ENCODE measurements at places on chromosomes 5 and 9.

- no peak for DNase-seq
These were observed 41.9 kb downstream of the TAS2R1 start for GRCh38 chr5:9588254-9588653.

- no peak for DNase-seq
These were observed 152.7 kb upstream of the TBCA start for GRCh38 chr5:77928776-77929300.

- no peak for DNase-seq
These were observed 108.4 kb upstream of the DHFR start for GRCh38 chr5:80763211-80763610.

- DNase-seq, result no peak
These were observed 76.9 kb upstream of the NFIL3 start for GRCh38 chr9:91500509-91501014.

DNA sequence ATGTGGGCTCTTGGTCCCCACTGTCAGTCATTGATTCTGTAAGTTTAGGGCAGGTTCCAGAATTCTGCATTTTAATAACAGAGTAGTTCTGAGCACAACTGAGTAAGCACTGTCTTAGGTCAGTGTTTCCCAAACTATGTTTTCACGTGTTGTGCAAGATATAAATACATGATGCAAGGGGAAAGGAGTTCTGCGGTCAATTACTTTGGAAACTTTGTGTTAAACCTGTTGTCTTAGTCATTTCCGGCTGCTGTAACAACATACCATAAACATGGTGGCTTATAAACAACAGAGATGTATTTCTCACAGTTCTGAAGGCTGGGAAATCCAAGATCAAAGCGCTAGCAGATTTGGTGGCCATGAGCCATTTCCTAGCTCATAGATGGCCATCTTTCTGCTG, 69.8 kb downstream of the EQTN start:
- DNase-seq, result no peak

GRCh38 chr9:6904371-6904770, 146.6 kb downstream of the KDM4C start:
- no peak for DNase-seq

DNA sequence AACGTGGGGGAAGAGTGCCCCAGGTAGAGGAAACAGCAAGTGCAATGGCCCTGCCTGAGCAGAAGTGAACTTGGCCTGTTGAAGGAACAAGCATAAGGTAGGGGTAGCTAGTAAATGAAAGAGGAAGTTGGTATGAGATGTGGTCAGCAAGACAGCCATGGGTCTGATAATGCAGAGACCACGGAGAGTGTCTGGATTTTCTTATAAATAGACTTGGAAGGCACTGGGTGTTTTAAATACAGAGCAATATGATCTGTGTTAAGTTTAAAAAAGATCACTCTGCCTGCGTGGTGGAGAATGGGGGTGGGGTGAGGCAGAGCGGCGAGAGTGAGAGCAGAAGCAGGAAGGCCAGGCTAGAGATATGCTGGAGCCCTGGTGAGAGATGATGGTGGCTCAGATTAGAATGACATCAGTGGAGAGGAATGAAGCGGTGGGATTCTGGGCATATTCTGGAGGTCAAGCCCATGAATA, 4.2 kb downstream of the ADAM19 start:
- DNase-seq, result no peak

DNA sequence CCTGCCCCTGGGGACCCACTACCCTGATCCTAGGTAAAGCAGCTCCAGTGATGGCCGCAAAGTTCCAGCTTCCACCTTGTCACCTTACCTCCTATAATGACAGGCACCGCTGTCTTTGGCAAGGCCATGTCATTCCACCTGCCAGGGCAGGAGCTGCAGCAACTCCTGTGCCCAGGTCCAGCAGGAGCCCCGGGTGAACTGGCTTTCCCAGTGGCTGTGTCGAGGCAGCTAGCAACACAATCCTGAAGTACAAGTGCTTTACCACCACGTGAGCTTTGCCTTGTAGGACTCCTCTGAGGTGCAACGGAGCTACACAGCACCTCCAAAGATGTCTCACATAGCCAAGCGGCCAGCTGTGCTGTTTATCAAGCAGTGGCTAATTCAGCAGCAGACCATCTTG, 20.7 kb upstream of the MGAT1 start:
- DNase-seq, result no peak

DNA sequence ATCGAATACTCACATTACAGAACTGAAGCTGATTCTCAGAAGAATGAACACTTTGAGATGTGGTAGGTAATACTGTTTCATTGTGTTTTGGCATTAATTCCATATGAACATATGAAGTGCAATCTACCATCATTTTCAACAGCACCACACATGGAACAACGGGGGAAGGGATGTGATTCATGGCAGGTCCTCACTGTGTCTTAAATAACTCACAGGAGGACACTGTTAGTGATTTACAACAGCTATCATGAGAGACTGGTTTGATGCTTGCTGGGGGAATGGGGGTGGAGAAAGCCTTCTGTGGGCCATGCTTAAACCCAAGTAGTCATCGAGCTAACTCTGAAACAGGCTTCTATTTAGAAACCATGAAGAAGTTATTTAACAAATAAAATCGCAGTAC, 232.9 kb downstream of the SPOCK1 start:
- DNase-seq, result no peak

DNA sequence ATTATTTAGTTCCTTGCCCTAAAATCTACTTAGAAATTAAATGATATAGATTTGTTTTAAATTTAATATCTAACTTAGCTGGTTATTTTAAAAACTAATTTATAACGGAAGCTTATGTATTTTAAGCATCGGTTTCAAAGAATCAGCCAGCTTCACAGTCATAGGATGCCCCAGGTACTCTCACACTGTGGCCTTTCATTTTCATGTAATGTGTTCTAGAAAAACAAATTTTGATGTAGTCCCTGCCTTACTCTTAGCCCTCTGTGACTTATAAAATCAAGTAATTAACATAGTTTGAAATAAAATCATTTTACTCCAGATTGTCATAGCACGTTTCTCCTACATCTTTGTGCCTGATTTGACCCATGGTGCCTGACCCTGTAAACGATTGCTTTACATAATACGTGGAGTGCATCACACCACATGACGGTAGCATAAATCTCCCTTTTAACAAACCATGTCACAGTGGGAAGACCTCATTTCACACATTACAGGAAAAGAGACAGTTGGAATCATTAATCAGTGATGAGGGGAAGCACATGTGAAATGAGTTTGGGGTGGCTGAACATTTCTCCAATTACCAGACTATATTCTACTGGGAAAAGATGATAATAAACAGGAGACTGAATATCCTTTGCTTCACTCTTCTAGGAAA, 731.5 kb upstream of the CDH9 start:
- DNase-seq, result no peak

DNA sequence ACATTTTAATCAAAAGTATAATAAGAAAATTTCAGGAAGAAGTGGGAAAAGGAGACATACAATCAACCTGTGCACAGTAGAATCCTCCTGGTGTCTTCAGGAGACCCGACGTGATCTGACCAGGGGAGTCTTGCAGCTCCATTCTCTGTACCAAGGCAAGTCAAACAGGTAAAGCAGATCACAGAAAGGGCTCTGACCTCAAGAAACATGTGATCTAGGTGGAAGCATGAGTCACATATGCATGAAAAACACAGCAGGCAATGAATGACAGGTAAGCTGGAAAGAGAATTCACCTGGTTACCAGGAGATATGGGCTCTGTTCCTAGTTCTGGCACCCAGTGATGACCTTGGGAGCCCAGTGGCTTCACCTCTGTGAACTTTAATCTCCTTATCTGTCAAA, 19.4 kb upstream of the FABP6 start:
- DNase-seq, result no peak

GRCh38 chr5:140202078-140202477, 27.1 kb downstream of the CYSTM1 start:
- no peak for DNase-seq

DNA sequence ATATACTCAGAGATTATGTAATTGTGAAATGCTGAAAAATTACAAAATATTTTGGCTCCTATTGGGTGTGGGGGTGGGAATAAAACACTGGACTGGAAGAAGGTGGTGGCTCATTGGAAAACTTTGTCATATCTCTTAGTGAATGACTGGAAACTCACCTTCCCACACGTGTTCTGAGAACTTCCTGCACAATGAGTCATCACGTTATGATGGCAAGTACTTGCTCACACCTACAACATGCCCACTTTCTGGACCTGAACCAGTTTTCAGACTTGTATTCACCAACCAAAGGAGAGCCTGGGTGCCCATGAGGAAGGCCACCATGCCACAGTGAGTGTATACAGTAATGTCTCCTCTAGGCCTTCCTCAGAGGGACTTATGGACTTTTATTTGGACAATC, 294.8 kb downstream of the ASTN2 start:
- no peak for DNase-seq

DNA sequence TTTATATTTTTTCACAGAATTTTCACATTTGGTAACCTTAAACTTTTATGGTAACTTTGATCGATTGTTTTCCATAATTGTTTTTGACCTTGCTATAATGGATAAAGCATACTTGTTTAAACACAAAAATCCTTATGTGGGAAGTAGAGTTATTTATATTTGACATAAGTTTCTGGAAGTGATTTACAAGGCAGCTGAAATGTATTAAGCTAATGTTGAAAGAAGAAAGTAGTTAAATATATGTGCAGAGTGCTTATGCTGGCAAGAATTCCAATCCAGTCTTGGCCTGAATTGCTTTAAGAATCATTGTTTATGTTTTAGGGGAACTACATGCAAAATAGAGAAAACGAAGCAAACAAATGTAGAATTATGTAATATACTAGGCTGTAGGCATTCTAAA, 763.6 kb downstream of the TAF11L14 start:
- no peak for DNase-seq
